Left hindlimb (tissue), 1 donor: ENCODE measurements at places on chromosomes 5 and 9.

DNA sequence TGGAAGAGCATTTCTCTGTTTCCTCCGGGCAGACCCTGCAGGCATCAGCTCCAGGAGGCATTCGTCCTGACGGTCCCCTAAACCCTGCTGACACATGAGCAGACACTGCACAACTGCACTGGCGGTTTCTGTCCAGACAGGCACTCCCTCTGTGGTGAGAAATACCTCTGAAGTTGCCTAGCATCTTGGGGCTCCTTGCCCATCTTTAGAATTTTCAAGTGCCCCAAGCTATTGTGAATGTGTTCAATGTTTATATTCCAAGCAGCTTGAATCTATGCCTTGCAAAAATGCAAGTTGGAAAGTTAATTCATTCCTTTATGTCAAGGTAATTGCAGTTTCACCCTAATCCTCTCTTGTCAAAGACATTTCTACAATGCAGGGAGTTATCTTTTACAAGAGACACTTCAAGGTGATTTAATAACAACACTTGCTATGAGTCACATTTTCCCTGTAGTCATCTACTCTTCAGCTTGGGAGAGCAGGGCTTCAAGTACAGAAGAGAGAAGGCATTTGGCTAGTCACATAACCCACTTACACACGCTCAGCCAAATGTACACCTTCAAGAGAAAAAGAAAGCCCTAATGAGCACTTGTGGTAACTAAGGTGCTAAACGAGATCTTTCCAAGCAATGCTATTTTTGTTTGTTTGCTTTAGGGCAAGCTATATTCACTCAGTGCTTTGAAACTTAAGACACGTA lies 302.5 kb downstream of the MLLT3 start:
- DNase-seq, result no peak

GRCh38 chr9:4555236-4555635 lies 65.0 kb downstream of the SLC1A1 start:
- DNase-seq, result no peak

DNA sequence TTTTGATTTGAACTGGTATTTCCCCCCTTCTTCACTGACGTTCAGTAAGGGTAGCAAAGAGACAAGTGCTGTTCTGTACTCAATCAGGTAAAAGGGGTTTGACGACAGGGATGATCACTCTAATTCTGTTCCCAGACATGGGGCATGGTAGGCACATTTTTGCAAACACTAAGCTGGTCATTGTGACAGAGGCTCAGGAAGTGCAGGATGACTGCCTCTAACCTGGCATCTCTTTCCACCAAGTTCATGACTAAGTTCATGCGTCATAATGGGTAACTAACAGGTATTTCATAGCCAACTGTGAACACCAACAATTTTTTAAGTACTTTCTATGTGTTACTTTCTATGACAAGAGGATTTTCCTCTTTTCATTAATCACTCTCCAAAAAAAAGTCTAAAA lies 166.5 kb downstream of the MAPKAP1 start:
- no peak for DNase-seq

GRCh38 chr9:130755377-130756007 lies 61.9 kb downstream of the EXOSC2 start:
- DNase-seq, result no peak

DNA sequence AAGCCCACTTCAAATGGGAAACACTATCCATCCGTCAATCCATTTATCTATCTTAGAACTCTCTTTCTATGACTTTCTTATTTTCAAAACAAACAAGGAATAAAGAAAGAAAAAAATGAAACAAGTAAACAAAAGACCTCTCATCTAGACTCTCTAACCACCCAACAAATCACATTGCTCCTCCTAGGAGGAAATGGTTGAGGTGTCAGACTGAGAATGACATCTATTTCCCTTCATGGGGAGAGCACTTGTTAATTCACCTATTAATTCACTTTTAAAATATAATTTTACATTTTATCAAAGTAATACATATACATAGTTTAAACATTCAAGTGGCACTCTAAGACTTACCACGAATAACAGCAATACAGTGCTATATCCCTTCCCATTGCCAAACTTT lies 2.4 kb upstream of the IL31RA start:
- DNase-seq, result no peak
